Aorta (tissue), 5 donors: ENCODE measurements at places on chromosomes 4 and X. TPM values are rescaled to one million over a fixed set of nuclear protein-coding genes. Genes with fewer than 3 reads are reported as not detected.

DNA sequence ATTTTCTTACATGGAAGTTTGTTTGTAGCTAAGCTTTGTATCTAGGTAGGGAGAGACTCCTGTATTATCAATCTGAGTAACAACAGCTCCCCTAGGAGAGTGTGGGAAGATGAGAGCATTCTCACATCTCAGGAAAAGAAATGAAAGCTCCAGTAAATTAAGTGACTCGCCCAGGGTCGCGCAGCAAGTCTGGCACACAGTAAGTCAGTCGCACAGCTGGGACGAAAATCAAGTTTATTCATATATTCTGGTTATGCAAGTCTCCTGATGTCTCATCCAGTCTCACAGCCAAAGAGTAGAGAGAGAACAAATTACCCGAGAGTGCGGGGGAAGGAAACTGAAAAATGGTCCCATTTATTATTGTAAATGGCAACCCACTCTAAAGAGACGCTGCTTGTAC lies 216.1 kb downstream of the STK32B start:
- no peaks in the 10 kb centered on the region for H3K36me3 ChIP-seq
- H3K27ac ChIP-seq: no peak overlapping the region
- H3K4me1 ChIP-seq: no peaks in the 10 kb centered on the region
- H3K27me3 ChIP-seq: no peaks in the 10 kb centered on the region
- H3K4me3 ChIP-seq: no peak overlapping the region
- DNase-seq: no peak

GRCh38 chr4:86484241-86484640 lies 109.9 kb upstream of the PTPN13 start:
- H3K27me3 ChIP-seq: no peaks in the 10 kb centered on the region
- H3K4me1 ChIP-seq: no peaks in the 10 kb centered on the region
- DNase-seq: no peak
- no peak overlapping the region for H3K4me3 ChIP-seq
- no peaks in the 10 kb centered on the region for H3K36me3 ChIP-seq
- H3K27ac ChIP-seq: no peak overlapping the region

DNA sequence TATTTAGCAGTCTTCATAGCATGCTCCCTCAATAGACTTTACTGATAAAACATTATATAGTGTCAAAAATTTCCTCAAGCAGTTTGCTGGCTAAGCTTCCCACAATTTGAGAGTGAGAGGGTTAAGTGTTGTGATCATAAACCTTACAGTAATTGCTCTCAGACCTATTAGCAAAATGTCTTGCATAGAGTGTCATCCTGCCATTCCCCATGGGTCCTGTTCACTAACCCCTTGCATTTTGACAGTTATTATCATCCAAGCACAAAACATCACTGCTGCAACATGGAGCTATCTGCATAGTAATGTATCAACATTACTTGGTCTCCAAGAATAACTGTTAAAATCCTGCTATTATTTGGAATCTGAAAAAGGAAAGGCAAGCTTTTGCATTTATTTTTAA lies 196.1 kb upstream of the GK2 start:
- H3K4me1 ChIP-seq: peaks cover 2% of the 10 kb centered on the region
- no peaks in the 10 kb centered on the region for H3K27me3 ChIP-seq
- no peak overlapping the region for H3K27ac ChIP-seq
- no peak for DNase-seq
- no peak overlapping the region for H3K4me3 ChIP-seq
- H3K36me3 ChIP-seq: no peaks in the 10 kb centered on the region

- no peak for DNase-seq
- H3K36me3 ChIP-seq: no peaks in the 10 kb centered on the region
- H3K4me3 ChIP-seq: no peak overlapping the region
- H3K4me1 ChIP-seq: no peaks in the 10 kb centered on the region
These were observed 695.4 kb downstream of the ARAP2 start for GRCh38 chr4:35548921-35549320.

- H3K27ac ChIP-seq: no peak overlapping the region
- no peaks in the 10 kb centered on the region for H3K4me1 ChIP-seq
- no peak for DNase-seq
These were observed 8.9 kb downstream of the EIF4E start for GRCh38 chr4:98919996-98920395.

GRCh38 chr4:10030972-10031667 lies 9.8 kb upstream of the SLC2A9 start:
- H3K4me3 ChIP-seq: no peak overlapping the region
- DNase-seq: no peak
- H3K27ac ChIP-seq: no peak overlapping the region
- H3K36me3 ChIP-seq: no peaks in the 10 kb centered on the region
- no peaks in the 10 kb centered on the region for H3K27me3 ChIP-seq

GRCh38 chr4:76035799-76036380 lies at the start of gene CXCL11:
CXCL11 (minus strand) TSS chr4:76036070; CDS start chr4:76035987, 83 bp downstream.
- no peak within 1 kb of the TSS for H3K27ac ChIP-seq
- no peaks in the 10 kb centered on the region for H3K27me3 ChIP-seq
- no peak for DNase-seq
- H3K36me3 ChIP-seq: no peaks in the 10 kb centered on the region
- no peaks in the 10 kb centered on the region for H3K4me1 ChIP-seq

The NEUROG2 gene
- not detected for total RNA-seq

DNA sequence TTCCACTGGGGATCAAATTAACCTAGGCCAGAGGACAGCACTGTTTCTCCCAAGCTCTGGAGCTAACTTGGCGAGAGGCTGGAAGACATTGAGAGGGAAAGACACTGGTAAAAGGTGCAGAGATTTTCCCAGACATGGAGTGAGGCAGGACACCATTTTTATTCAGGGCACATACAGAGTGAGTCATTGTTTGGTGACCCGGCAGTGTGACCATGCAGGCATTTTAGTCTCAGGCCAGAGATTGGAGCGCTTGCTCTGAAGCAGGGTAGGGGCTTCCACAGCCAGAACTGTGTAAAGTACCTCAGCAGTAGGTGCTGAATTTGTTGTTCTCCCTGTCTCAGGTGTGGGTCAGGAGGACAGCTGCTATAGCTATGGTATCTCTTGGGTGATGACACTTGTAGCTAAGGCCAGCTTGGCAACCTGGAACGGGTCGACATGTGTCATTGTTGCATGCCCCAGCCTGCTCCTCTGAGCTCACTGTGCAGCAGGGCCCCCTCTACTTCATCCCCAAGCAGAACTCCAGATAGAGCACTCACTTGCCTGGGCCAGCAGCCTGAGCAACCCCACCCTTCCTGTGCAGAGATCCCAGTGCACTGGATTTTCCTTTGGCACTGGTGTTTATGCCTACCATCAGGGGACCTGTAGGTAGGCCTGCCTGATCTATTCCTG lies 79.8 kb upstream of the ATP8A1 start:
- no peaks in the 10 kb centered on the region for H3K4me1 ChIP-seq
- no peak overlapping the region for H3K4me3 ChIP-seq
- no peak for DNase-seq
- no peak overlapping the region for H3K27ac ChIP-seq
- H3K36me3 ChIP-seq: no peaks in the 10 kb centered on the region

The MUC7 gene
- not detected for total RNA-seq

The RBMXL3 gene
- total RNA-seq: not detected

The DIPK2B gene
- total RNA-seq: 25.2 TPM

- H3K27me3 ChIP-seq: no peaks in the 10 kb centered on the region
- no peak for DNase-seq
- H3K4me3 ChIP-seq: no peak overlapping the region
- peaks cover 6% of the 10 kb centered on the region for H3K4me1 ChIP-seq
- no peaks in the 10 kb centered on the region for H3K36me3 ChIP-seq
These were observed 150.6 kb downstream of the RASL11B start for GRCh38 chr4:53012738-53013137.

DNA sequence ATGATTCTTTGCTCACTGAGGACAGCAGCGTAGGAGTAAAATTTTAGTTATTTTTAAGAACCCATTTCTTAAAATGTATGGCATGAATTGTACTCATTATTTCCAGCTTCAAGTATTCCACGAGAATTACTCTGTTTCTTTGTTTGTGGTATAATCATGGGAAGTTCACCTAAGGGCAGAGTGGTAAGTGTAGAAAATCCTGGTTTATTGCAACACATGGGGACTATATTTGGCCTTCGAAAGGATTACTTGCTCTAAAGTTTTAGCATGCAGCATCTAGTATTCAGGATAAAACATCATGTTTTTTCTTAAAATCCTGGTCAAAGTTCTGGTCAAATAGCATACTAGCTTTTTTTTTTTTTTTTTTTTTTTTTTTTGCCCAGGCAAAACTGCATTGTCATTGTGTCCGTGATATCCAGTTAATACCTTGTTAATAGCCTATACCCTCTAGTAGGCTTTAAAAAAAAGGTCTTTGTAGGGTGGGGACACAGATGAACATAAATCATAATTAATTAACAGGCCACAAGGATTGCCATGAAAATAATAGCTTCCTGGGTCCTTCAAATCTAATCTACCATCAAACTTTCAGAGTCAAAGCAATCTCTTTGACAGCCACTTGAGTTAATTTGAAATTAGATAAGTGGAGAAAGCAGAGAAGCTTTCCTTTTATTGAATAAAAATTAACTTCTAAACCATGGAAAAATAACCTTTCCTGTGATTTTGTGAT lies 44.6 kb upstream of the VEGFC start:
- DNase-seq: no peak
- no peak overlapping the region for H3K4me3 ChIP-seq
- no peaks in the 10 kb centered on the region for H3K36me3 ChIP-seq
- H3K27me3 ChIP-seq: no peaks in the 10 kb centered on the region

DNA sequence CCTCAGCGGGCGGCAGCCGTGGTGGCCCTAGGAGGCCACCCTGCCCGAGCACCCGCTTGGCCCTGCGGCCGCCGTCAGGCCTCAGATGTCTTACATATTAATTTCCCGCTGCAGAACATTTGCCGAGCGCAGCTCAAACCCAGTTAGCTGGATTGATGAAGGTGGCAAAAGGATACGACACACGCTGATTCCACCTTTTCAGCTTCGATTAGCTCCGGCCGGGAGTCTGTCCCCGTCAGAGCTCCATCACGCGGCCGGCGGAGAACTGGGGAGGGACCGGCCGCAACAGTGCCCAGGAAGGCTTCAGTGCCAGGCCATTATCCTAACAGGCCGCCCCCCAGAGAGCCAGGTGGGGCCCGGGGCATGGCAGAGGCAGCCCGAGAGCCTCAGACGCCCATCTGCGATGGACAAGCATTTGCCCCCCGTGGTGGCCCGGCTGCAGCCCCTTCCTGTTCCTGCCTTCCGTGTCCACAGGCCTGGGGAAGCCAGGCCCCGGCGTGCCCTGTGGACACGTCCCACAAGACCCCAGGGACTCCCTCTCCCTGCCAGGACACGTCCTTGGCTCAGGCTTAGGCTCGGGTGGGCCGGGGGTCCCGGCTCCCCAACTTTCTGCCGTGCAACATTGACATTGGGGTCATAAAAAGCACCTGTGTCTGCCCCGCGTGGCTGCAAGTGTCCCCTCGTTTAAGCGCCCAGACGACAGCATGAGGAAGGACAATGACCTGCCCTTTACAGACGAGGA lies 133.8 kb upstream of the NKX1-1 start:
- H3K4me1 ChIP-seq: no peaks in the 10 kb centered on the region
- H3K27me3 ChIP-seq: no peaks in the 10 kb centered on the region
- H3K36me3 ChIP-seq: no peaks in the 10 kb centered on the region
- H3K27ac ChIP-seq: no peak overlapping the region

DNA sequence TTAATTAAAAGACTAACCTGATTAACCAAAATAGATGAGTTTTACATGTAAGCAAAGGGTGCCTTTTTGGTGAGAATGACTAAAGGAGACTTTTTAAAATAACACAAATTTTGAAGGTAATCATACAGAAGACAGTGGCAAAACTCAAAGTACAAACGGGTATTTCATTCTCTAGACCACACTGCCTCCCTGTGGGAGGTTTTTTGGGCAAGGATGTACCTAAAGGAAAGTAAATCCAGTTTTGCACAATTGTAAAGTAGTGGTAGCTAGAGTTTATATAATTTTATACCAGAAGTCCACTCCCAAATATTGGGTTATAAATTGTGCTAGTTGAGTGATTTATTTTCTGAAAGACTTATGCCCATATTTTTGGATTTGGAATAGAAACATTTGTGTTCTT lies 201.0 kb downstream of the PAPSS1 start:
- no peak overlapping the region for H3K4me3 ChIP-seq
- H3K4me1 ChIP-seq: no peaks in the 10 kb centered on the region
- H3K27me3 ChIP-seq: no peaks in the 10 kb centered on the region
- H3K36me3 ChIP-seq: no peaks in the 10 kb centered on the region
- H3K27ac ChIP-seq: no peak overlapping the region

DNA sequence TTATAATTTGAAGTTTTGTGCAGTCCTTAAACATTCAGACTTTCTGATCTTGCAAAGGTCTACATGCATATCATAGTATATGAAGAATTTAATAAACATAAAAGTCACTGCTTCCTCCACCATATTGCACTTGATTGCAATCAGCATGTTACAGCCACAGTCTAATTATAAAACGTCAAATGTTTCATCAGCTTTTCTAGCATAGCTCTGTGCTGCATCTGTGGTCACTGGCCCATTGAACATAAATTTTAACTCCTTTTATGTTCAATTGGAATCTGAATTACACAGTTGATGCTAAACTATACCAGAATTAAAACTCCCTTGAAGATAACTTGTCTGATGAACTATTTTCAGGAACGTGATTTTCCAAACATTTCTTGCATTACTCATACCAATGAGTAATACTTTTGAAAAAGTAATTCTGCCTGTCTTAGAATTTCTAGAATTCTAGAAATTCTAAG lies 329.1 kb downstream of the GALNTL6 start:
- H3K4me3 ChIP-seq: no peak overlapping the region
- H3K27ac ChIP-seq: no peak overlapping the region
- DNase-seq: no peak
- no peaks in the 10 kb centered on the region for H3K36me3 ChIP-seq
- H3K4me1 ChIP-seq: no peaks in the 10 kb centered on the region

DNA sequence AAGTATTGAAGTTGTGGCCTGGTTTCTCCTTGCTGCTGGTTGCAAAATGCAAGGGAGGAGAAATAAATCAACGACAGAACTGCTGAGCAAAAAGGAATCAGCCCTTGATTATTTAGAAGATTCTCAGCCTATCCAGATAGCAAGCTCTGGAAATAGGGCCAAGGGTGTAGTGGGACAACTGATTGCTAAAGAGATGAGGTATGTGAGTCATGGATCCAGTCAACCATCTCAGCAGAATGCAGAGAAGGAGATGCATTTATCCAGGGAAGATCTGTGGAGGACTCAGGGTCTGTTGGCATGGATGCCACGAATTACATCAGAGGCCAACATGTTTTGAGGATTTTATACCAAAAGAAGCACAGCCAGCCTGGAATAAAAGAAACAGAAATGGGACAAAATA lies 36.7 kb downstream of the FOXR2 start:
- no peak overlapping the region for H3K27ac ChIP-seq
- no peaks in the 10 kb centered on the region for H3K27me3 ChIP-seq
- H3K36me3 ChIP-seq: no peaks in the 10 kb centered on the region
- H3K4me3 ChIP-seq: no peak overlapping the region
- H3K4me1 ChIP-seq: no peaks in the 10 kb centered on the region

The FAM236D gene
- total RNA-seq: not detected

DNA sequence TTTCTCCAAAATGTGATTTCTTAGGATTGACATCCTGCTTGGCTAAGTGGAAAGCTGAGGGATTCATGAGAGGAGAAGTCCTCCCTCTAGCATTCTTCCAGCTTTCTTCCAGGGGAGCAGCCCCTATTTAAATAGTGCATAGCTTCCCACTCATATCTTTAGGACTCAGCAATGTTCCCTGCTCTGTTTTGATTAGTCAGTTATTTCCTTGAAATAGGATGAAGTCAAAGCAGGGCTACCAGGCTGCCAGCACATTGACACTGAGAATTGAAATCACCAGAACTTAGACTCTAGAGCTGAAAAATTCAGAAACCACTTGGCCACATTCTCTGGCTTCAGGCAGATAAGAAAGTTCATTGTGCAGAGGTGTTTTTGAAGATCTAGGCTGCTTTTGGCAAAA lies 74.7 kb upstream of the SMAD1 start:
- H3K4me1 ChIP-seq: no peaks in the 10 kb centered on the region
- H3K27me3 ChIP-seq: no peaks in the 10 kb centered on the region

The MAGEB1 gene
- total RNA-seq: not detected

The CFAP99 gene
- not detected for total RNA-seq

The MAGEC2 gene
- not detected for total RNA-seq
